Spleen (tissue), 13 donors: ENCODE measurements at places on chromosomes 16 and 17. TPM values are rescaled to one million over a fixed set of nuclear protein-coding genes. Genes with fewer than 3 reads are reported as not detected.

DNA sequence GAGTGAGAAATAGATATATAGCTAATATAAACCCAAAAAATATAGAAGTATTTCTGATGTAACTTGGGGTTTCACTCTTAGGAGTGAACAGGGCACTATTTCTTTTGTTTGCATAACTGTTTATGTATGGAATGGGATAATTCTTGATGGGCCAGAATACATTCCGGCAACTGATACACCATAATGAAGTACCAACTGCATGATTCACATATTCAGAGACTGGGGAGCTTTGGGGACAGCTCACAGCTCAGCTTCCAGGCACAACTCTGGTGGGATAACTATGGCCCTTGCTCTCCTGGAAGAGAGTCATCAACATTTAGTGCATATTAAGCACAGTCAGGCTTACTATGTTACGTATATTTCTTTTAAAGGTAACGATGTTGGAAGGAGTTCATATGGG is 42.1 kb upstream of the ADCY7 start:
- no peaks in the 10 kb centered on the region for H3K4me1 ChIP-seq
- no peak for DNase-seq
- H3K27me3 ChIP-seq = no peaks in the 10 kb centered on the region
- H3K36me3 ChIP-seq = peaks cover 100% of the 10 kb centered on the region
- H3K27ac ChIP-seq = no peak overlapping the region

GRCh38 chr17:49572226-49572625 is 3.4 kb upstream of the NXPH3 start:
- H3K36me3 ChIP-seq = no peaks in the 10 kb centered on the region
- H3K4me1 ChIP-seq = peaks cover 24% of the 10 kb centered on the region

GRCh38 chr17:15478845-15479244 is 11.4 kb upstream of the CDRT4 start:
- H3K36me3 ChIP-seq = peaks cover 19% of the 10 kb centered on the region
- DNase-seq = no peak
- H3K27me3 ChIP-seq = no peaks in the 10 kb centered on the region
- no peak overlapping the region for H3K27ac ChIP-seq
- H3K4me3 ChIP-seq = no peak overlapping the region

DNA sequence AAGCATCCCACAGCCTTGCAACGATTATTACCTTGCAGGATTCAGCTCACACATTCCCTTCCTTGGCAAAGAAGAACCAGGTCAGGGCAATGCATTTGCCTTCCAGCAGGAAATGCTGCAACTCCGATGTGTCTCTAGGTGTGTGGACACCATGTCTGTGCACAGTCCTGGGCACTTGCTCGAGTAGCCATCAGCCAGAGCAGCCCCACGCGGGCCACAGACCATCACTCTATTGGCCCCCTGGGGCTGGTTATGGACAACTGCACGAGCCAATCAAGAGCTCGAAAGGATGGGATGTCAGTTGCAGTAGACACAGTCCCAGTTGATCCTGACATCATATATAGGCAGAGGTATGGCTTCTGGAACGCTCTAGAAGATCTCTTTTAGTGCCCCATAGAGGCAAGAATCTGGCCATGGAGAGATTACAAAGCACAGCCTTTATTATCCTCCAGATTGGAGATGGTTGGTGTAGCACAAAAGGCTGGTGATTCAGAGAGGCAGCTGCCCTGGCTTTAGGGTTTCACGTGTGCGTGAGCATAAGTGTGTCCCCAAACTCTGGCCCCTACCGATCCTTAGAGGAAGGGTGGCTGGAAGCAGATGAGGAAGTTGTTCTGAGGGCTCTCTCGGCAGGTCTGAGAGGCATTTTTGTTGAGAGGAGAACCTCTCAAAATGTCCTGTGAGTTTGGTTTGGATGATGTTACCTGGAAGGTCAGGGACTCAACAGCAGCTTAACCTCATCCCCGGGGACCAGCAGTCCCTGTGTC is 403.8 kb downstream of the SEC14L1 start:
- DNase-seq = no peak
- peaks cover 12% of the 10 kb centered on the region for H3K4me1 ChIP-seq
- H3K4me3 ChIP-seq = no peak overlapping the region
- H3K27ac ChIP-seq = no peak overlapping the region
- peaks cover 8% of the 10 kb centered on the region for H3K27me3 ChIP-seq

DNA sequence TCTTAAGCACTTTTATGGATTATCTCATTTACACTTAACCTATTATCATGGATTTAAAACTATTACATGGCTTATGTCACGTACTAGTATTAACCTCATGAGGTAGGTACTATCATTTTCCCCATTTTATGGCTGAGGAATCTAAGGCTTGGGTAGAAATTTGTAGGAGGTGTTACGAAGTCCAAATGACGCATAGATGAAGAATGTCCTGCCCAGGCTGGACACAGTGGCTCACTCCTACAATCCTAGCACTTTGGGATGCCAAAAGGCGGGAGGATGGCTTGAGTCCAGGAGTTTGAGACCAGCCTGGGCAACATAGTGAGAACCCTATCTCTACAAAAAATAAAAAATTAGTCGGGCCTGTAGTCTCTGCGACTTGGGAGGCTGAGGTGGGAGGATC is 4.8 kb upstream of the C1QL1 start:
- no peak for DNase-seq
- no peaks in the 10 kb centered on the region for H3K36me3 ChIP-seq
- peaks cover 28% of the 10 kb centered on the region for H3K27me3 ChIP-seq
- H3K27ac ChIP-seq = no peak overlapping the region
- no peak overlapping the region for H3K4me3 ChIP-seq

GRCh38 chr16:54281535-54282201 is 4.9 kb downstream of the IRX3 start:
- no peak for DNase-seq
- no peak overlapping the region for H3K4me3 ChIP-seq
- no peak overlapping the region for H3K27ac ChIP-seq
- H3K36me3 ChIP-seq = no peaks in the 10 kb centered on the region
- H3K27me3 ChIP-seq = peaks cover 54% of the 10 kb centered on the region
- peaks cover 55% of the 10 kb centered on the region for H3K4me1 ChIP-seq

DNA sequence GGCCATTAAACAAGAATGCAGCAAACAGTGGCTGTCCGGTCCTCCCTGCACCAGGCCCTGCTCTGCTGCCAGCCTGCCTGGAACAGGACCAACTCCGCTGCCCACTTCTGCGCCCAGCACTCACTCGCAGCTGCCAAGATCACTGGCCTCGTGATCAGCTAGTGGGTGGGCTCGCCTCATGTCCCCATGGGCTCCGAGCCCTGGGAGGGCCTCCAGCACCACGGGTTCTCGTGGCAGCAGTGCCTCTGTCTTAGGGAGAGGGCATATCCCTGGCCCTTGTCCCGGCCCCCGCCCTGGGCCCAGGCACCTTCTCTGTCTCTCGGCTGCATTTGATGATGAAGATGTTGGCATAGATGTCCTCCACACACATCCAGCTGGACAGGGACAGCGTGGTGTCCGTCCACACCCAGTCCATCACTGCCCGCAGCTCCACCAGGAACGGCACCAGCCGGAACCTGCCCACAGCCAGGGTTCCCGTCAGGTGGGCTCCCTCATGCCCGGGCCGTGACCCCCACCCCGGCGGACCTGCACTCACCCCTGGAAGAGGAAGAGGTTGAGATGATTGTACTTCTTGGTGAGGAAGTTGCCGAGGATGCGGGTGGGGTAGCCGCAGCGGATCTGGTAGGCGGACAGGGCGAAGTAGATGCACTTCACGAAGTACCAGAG is 13.1 kb downstream of the CTU2 start:
- no peak overlapping the region for H3K27ac ChIP-seq
- peaks cover 99% of the 10 kb centered on the region for H3K36me3 ChIP-seq
- no peaks in the 10 kb centered on the region for H3K27me3 ChIP-seq
- no peaks in the 10 kb centered on the region for H3K4me1 ChIP-seq
- no peak for DNase-seq

GRCh38 chr17:3475251-3475685 is 529 bp upstream of the ASPA start:
- peaks cover 11% of the 10 kb centered on the region for H3K4me1 ChIP-seq
- H3K4me3 ChIP-seq = no peak overlapping the region
- H3K36me3 ChIP-seq = no peaks in the 10 kb centered on the region
- no peaks in the 10 kb centered on the region for H3K27me3 ChIP-seq
- DNase-seq = no peak

DNA sequence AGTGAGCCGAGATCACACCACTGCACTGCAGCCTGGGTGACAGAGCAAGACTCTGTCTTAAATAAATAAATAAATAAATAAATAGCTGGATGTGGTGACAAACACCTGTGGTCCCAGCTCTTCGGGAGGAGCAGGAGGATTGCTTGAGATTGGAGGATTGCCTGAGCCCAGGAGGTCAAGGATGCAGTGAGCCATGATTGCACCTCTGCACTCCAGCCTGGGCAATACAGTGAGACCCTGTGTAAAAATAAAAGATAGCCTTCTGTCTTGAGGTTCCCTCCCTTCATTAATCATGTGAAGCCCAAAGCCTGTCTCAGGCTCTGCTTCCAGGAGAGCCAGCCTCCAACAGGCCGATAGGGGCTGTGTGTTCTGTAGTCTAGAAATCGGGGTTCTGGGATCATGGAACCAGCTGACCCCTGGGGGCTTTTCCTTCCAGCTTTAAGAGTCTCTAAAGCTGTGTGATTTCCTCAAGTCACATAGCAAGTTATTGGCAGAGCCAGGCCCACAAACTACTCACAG is 34.5 kb upstream of the IL34 start:
- H3K27ac ChIP-seq = no peak overlapping the region
- H3K27me3 ChIP-seq = no peaks in the 10 kb centered on the region
- H3K4me3 ChIP-seq = no peak overlapping the region
- DNase-seq = peak; percentile 17
- H3K4me1 ChIP-seq = no peaks in the 10 kb centered on the region

DNA sequence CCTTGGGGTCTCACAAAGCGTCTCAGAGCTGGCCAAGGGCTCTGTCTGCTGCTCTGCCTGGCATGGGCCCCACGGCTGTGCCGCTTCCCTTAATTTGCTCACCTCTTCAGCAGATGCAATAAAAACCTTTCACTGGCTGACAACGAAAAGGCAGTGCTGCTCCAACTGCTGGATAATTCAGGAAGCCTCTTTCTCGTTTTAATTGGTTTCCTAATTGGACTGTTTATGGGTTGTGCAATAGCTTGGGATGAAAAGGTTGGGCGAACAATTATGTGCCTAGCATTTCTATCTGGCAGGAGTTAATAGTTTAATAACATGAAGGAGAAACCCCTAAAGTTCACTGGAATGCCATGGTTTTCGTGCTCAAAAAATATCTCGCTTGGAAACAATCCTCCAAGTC is 234.1 kb upstream of the IRX5 start:
- H3K27ac ChIP-seq = no peak overlapping the region
- no peak for DNase-seq
- no peak overlapping the region for H3K4me3 ChIP-seq
- H3K36me3 ChIP-seq = no peaks in the 10 kb centered on the region
- H3K27me3 ChIP-seq = no peaks in the 10 kb centered on the region

DNA sequence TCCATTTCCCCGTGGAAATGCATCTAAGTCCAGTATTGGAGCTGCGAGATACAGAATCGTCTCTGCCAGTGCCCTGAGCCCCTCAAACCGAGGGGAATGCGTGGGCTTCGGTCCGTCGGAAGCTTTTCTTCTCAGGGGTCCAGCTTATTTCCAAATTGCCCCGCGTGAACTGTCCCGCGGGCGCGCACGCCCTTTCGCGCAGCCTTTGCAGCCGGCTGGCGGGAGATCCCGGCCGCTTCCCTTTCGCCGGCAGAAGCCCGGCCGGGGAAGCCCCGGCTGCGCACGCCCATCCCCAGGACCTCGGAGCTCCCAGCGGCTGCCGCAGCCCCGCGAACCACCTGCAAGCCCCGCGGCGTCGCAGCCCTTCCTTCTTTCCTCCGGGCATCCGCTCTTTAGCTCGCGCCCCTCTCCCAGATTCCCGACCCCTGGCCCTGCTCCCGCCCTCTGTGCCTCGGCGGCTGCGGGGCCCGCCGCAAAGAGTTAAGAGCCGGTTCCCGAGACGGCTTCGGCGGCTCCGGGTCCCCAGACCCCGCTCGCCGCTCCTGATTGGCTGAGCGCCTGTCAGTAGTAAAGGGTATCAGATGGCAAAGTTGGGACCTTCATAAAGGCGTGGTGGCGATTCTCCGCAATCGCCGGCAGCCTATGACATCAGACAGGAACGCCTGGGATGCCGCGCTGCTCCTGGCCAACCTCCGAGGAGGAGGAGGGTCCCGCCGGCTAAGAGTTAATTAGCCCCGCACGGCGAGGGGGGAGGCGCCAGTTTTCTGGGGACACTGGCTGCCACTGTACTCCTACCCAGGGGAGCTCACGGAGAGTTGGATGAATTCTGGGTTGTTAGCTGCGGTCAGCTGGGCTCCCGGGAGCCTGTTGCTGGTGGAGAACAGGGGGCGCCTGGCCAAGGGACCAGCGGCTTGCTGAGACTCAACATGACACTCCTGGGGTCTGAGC is at the start of gene MYOCD:
Gene MYOCD, plus strand, starts transcription at position 628 of the 948 bp plus-strand sequence. Its CDS starts 299 bp downstream, at position 927.
- no peak for DNase-seq
- H3K4me1 ChIP-seq = peaks cover 16% of the 10 kb centered on the region
- no peaks in the 10 kb centered on the region for H3K36me3 ChIP-seq
- no peak within 1 kb of the TSS for H3K27ac ChIP-seq
- peak within 1 kb of the TSS; percentile 28 for H3K4me3 ChIP-seq
- peaks cover 20% of the 10 kb centered on the region for H3K27me3 ChIP-seq

- H3K4me1 ChIP-seq = no peaks in the 10 kb centered on the region
- no peaks in the 10 kb centered on the region for H3K27me3 ChIP-seq
- no peak for DNase-seq
- H3K36me3 ChIP-seq = no peaks in the 10 kb centered on the region
Measured at GRCh38 chr16:70661918-70662641, 15.7 kb downstream of the IL34 start.

DNA sequence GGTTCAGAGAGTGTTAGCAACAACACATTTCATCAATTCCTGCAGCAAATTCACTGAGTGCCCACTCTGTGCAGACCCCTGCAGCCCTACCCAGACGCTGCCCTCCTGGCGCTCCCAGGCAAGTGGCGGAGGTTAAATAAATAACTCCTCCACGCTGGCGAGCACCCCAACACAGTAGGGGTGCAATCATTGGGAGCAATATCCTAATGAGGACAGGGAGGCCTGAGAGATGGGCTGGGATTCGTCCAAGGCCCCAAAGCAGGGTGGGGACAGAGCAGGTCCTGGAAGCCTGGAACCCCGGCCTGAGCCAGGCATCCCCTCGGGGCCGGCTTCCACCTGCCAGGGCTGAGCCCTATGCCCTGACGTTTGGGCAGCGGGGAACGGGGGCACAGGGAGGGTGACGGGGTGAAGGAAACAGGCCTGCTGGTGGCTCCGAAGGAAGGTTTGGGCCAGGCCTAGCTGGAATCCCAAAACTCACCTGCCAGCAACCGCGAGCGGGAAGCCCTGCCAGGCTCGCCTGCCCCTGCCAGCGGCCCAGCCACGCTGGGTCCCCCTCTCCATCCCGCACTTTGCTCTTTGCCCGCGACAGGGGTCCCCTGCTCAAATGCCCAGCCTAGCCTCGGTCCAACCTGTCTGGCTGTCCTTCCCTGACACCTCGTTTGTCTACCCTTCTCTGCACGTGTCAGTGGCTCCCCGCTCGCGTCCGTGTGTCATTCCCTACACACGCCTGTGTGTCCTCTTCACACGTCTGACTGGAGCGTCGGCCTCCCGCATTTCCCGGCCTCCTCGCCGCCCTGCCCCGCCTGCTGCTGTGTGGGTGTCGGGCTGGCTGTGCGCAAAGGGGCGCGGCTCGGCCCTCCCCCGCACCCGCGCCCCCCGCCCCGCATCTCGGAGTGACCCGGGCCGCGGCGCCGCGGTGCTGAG is 721 bp upstream of the BEAN1 start:
- H3K27ac ChIP-seq = no peak overlapping the region
- peak overlapping the region; percentile 19 for H3K4me3 ChIP-seq
- H3K36me3 ChIP-seq = no peaks in the 10 kb centered on the region
- DNase-seq = no peak

Gene UTS2R
- not detected for polyA plus RNA-seq

Gene TRIM25
- polyA plus RNA-seq = 34.1 TPM

Gene DNASE1L2
- 0.59 TPM for polyA plus RNA-seq

Gene EIF4A3
- 61.5 TPM for polyA plus RNA-seq

Gene DLG4
- 4.3 TPM for polyA plus RNA-seq

Gene AGRP
- 0.15 TPM for polyA plus RNA-seq
